ENCODE measurements at places on chromosomes 12 and 14. TPM values are rescaled to one million over a fixed set of nuclear protein-coding genes. Genes with fewer than 3 reads are reported as not detected.

GRCh38 chr14:89384023-89384422 is 33.0 kb downstream of the FOXN3 start:
- no peak overlapping the region for H3K27ac ChIP-seq
- no peaks in the 10 kb centered on the region for H3K36me3 ChIP-seq
- H3K4me1 ChIP-seq, result peaks cover 9% of the 10 kb centered on the region
- H3K27me3 ChIP-seq, result no peaks in the 10 kb centered on the region
- peak; percentile 68 for DNase-seq

GRCh38 chr12:77357655-77358054 is 292.3 kb upstream of the E2F7 start:
- no peak overlapping the region for H3K4me3 ChIP-seq
- no peak overlapping the region for H3K27ac ChIP-seq

DNA sequence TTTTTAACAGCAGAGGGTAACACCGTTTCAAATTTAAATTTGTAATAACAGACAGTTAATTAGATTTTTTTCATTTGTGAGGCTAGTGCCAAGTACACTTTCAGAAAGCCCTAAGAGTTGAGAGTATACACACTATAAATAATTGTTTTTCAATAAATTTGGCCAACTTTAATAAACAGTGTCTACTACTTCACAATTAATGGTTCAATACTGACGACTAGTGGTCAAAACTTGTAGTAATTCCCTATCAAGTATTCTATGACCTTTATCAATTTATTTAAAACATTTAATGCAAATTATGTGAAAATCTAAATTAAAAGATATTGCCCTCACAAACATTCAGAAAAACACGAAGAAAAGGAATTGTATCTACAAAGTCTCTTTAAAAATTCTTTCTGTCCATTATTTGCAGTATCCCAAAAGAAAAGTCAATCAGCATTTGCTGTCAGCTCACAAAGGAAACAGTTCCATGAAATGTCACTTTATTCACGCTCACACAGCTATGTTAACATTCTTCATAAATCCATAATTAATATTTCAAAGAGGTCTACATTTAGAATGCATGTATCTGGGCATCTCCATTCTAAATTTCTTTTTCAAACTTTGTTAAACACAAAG is 91.2 kb downstream of the CEP128 start:
- H3K27me3 ChIP-seq, result no peaks in the 10 kb centered on the region
- H3K27ac ChIP-seq, result peak overlapping the region; percentile 35
- DNase-seq, result peak; percentile 70
- H3K4me1 ChIP-seq, result peaks cover 9% of the 10 kb centered on the region
- H3K4me3 ChIP-seq, result no peak overlapping the region

DNA sequence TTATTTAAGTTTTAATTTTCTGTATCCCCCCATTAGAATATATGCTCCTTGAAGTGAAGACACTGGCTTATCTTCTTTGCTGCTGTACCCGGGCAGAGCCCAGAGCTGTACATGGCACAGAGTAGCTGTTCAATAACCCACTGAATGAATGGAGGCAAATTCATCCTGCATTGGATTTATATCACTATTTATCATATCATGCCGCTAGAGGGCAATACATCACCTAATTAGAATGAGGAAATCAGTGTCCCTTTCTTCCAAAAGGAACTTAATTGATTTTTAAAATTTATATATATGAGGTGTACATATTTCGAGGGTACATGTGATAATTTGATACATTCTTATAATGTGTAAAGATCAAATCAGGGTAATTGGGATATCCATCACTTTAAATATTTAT is 89.2 kb upstream of the TMEM260 start:
- H3K27me3 ChIP-seq, result no peaks in the 10 kb centered on the region
- H3K4me1 ChIP-seq, result no peaks in the 10 kb centered on the region
- no peak overlapping the region for H3K27ac ChIP-seq
- H3K36me3 ChIP-seq, result no peaks in the 10 kb centered on the region

GRCh38 chr12:47120736-47121135 is 41.0 kb upstream of the AMIGO2 start:
- H3K4me3 ChIP-seq, result no peak overlapping the region
- no peaks in the 10 kb centered on the region for H3K4me1 ChIP-seq
- H3K27me3 ChIP-seq, result no peaks in the 10 kb centered on the region
- H3K36me3 ChIP-seq, result no peaks in the 10 kb centered on the region
- DNase-seq, result no peak

- H3K4me1 ChIP-seq, result peaks cover 9% of the 10 kb centered on the region
- H3K27me3 ChIP-seq, result no peaks in the 10 kb centered on the region
- H3K4me3 ChIP-seq, result no peak overlapping the region
- DNase-seq, result no peak
- peak overlapping the region; percentile 52 for H3K27ac ChIP-seq
Measured at GRCh38 chr12:10617863-10618262, 4.5 kb upstream of the MAGOHB start.

DNA sequence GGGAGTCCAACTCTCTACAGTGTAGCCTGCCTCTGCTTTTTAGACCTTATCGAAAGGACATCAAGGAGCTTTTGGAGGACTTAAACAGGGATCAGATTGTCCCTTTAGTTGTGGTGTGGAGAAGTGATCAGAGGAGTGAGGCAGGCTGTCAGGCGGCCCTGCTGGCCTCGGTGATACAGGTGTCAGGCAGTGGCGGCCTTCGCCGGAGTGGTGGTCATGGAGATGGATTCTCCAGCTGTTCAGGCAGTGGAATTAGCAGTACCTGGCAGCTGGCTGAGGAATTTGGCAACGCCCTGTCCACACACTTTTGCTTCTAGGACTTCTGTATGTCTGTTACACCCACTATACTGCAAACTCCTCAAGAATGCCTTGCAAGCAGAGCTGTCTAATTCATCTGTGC is 4.2 kb upstream of the CLMN start:
- H3K4me3 ChIP-seq, result no peak overlapping the region
- DNase-seq, result no peak
- no peak overlapping the region for H3K27ac ChIP-seq
- no peaks in the 10 kb centered on the region for H3K27me3 ChIP-seq

- DNase-seq, result no peak
- no peak overlapping the region for H3K27ac ChIP-seq
- no peaks in the 10 kb centered on the region for H3K27me3 ChIP-seq
Measured at GRCh38 chr12:95259368-95259767, 41.8 kb downstream of the VEZT start.

GRCh38 chr12:113874326-113874725 is 91.8 kb downstream of the RBM19 start:
- no peak overlapping the region for H3K4me3 ChIP-seq
- no peaks in the 10 kb centered on the region for H3K27me3 ChIP-seq
- H3K27ac ChIP-seq, result no peak overlapping the region
- H3K36me3 ChIP-seq, result no peaks in the 10 kb centered on the region

- peaks cover 23% of the 10 kb centered on the region for H3K4me1 ChIP-seq
- H3K4me3 ChIP-seq, result no peak overlapping the region
- H3K36me3 ChIP-seq, result no peaks in the 10 kb centered on the region
- no peak for DNase-seq
- no peak overlapping the region for H3K27ac ChIP-seq
Measured at GRCh38 chr12:32551058-32551457, 128.0 kb upstream of the DNM1L start.

- peaks cover 2% of the 10 kb centered on the region for H3K36me3 ChIP-seq
- no peaks in the 10 kb centered on the region for H3K27me3 ChIP-seq
- no peak for DNase-seq
- no peak overlapping the region for H3K4me3 ChIP-seq
- no peak overlapping the region for H3K27ac ChIP-seq
Measured at GRCh38 chr14:71117839-71118743, 210.8 kb downstream of the PCNX1 start.

DNA sequence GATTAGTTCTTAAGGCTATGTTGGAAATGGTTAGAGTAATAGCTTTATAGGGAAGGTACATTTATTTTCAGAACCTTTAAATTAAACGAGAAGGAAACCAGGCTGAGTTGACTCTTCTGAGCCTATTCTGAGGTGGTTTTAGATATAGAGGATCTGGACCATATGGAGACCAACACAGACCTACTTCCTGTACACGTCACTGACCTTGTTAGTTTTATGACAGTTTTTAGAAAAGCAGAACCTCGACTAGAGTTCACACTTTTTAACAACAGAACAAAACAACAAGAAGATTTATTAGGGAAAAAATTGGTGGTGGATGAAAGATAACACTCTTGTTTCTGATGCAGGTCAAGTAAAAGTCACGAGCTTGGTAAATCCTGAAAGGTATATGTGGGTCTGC is 107.1 kb downstream of the NPAS3 start:
- DNase-seq, result no peak
- H3K27me3 ChIP-seq, result no peaks in the 10 kb centered on the region
- no peaks in the 10 kb centered on the region for H3K36me3 ChIP-seq
- H3K4me3 ChIP-seq, result no peak overlapping the region

DNA sequence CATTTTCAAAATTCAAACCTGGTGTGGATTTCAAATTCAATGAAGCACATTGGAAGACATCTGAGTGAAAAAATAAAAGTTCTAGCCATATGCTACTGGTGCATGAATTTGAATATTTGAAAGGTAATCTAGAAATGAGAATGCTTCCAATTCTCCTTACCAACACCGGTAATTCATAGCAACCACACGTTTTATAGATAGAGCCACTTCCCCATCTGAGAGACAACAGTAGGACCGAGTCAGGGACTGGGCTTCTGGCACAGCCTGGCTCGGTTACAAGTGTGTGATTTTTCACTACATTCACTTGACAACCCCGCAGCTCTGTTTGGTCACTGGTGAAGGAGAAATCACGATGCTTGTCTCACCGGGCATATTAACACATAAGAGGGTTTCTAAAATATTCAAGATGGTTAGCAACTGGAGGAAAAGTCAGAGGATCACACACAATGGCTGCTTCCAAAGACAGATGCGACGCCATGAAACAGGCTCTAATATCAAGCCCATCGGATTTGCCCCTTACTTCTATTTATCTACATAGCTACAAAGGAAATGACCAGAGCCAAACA is 86.5 kb upstream of the FOXN3 start:
- H3K4me3 ChIP-seq, result no peak overlapping the region
- peaks cover 26% of the 10 kb centered on the region for H3K4me1 ChIP-seq
- H3K27ac ChIP-seq, result no peak overlapping the region
- no peaks in the 10 kb centered on the region for H3K36me3 ChIP-seq

DNA sequence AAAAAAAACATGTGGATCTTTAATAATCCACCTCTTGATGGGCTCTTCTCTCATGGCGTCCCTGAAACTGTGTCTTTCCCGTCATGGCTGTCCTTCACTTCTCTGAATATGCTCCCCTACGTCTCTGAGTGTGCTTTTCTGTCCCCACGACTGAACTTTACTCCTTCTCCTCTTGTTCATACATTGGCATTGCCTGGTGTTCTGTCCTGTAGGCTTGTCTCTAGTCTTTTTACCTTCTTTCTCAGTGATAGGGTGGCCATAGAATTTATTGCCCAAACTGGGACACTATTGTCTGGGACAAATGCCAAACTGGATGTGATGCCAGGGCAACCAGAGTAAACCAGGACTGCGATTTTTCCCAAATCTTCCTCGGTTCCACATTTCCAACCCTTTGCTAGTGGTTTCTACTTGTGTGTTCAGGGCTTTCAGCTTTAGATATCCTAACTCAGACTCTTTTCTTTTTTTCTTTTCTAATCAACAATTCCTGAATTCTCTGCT is 202.2 kb downstream of the ATP23 start:
- H3K4me1 ChIP-seq, result peaks cover 6% of the 10 kb centered on the region
- H3K27ac ChIP-seq, result no peak overlapping the region
- no peaks in the 10 kb centered on the region for H3K27me3 ChIP-seq
- H3K36me3 ChIP-seq, result no peaks in the 10 kb centered on the region

- peaks cover 48% of the 10 kb centered on the region for H3K4me1 ChIP-seq
- H3K4me3 ChIP-seq, result peak overlapping the region; percentile 1
- DNase-seq, result peak; percentile 53
- no peaks in the 10 kb centered on the region for H3K36me3 ChIP-seq
- peak overlapping the region; percentile 31 for H3K27ac ChIP-seq
Measured at GRCh38 chr12:46386877-46387629, 14.5 kb upstream of the SLC38A2 start.

- no peak for DNase-seq
- no peaks in the 10 kb centered on the region for H3K4me1 ChIP-seq
- no peaks in the 10 kb centered on the region for H3K36me3 ChIP-seq
- H3K27me3 ChIP-seq, result no peaks in the 10 kb centered on the region
- H3K27ac ChIP-seq, result no peak overlapping the region
Measured at GRCh38 chr14:69530095-69530494, 44.6 kb downstream of the CCDC177 start.

- no peaks in the 10 kb centered on the region for H3K27me3 ChIP-seq
- DNase-seq, result no peak
- no peak overlapping the region for H3K27ac ChIP-seq
- no peak overlapping the region for H3K4me3 ChIP-seq
- peaks cover 24% of the 10 kb centered on the region for H3K4me1 ChIP-seq
Measured at GRCh38 chr14:69048456-69048855, 69.4 kb upstream of the ACTN1 start.

DNA sequence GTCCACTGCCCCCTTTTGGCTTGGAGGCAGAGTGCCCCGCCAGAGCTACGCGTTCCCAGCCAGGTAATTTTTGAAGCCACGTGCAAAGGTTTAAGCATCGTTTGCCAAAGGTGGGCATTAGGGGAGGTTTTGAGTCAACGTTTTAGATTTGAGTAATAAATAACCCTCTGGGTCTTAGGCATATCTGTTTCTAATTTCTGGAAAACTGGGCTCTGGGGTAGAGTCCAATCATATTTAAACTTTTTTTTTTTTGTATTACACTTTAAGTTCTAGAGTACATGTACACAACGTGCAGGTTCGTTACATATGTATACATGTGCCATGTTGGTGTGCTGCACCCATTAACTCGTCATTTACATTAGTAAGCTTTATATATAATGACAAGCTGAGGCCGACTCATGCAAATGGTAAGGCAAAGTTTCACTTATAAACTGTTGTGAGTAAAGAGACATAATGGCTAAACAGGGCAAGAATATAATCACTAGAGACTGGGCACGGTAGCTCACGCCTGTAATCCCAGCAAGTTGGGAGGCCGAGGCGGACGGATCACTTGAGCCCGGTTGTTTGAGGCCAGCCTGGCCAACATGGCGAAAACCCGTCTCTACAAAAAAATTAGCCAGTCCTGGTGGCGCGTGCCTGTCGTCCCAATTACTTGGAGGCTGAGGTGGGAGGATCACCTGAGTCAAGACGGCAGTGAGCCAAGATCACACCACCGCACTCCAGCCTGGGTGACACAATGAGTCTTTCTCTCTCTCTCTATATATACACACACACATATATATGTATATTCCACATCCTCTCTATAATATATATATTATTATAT is 491 bp upstream of the NR2C1 start:
- DNase-seq, result no peak
- H3K27me3 ChIP-seq, result no peaks in the 10 kb centered on the region
- no peak overlapping the region for H3K27ac ChIP-seq
- no peaks in the 10 kb centered on the region for H3K36me3 ChIP-seq
- peak overlapping the region; percentile 92 for H3K4me3 ChIP-seq

The NDRG2 gene
- total RNA-seq, result 5.8 TPM

The ERP27 gene
- not detected for total RNA-seq

The ACTR6 gene
- 25.2 TPM for total RNA-seq

The SDSL gene
- 1.5 TPM for total RNA-seq

The FGD4 gene
- total RNA-seq, result 9.0 TPM

The TGM1 gene
- 0.05 TPM for total RNA-seq
